Fibroblast of skin of right biceps (primary cell): ENCODE measurements at places on chromosomes 7 and 10.

- DNase-seq = no peak
Observed at GRCh38 chr10:89846281-89846630, 144.9 kb downstream of the KIF20B start.

GRCh38 chr10:14478201-14478600, 147.5 kb upstream of the FRMD4A start:
- no peak for DNase-seq

DNA sequence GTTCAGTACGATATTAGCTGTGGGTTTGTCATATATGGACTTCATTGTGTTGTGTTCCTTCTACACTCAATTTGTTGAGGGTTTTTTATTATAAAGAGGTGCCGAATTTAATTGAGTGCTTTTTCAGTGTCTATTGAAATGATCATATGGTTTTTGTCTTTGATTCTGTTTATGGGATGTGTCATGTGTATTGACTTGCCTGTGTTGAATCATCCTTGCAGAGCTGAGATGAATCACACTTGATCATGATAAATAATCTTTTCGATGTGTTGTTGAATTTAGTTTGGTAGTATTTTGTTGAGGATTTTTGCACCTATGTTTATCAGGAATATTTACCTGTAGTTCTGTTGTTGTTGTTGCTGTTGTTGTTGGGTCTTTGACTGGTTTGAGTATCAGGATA, 39.8 kb downstream of the ATOH7 start:
- DNase-seq = peak; percentile 13

GRCh38 chr10:78566284-78567111, 502.3 kb upstream of the ZMIZ1 start:
- peak; percentile 64 for DNase-seq
